NCI-H226 (cell line): ENCODE measurements at places on chromosomes 5 and 9.

- DNase-seq, result no peak
Measured at GRCh38 chr9:112605518-112605917, 112.4 kb downstream of the INIP start.

DNA sequence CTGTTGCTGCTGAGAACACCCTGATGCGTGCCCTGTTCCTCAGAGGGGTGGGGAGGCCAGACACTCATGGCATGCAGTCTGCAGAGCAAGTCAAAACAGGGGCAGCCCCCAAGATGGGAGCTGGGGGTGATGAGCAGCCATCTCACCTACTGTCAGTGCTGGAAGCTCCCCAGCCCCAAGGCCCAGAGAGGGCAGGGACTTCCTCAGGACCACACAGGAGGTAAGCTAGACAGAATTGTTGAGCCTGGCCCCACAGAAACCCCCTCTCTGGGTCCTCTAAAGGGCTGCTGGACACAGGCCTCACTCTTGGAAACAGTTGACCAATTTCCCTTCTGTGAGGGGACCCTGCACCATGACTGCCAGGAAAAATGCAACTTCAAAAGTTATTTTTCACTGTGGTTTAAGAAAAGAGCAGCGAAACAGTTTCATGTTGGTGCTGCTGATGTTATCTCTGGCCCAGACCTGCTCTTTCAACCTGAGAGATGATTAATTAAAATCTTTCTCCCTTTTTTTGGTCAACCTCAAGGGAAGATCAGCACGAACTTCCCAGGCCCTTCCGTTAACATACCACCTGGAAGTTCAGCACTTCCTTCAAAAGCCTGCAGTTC is 9.6 kb downstream of the CSF2 start:
- DNase-seq, result no peak

GRCh38 chr9:126550891-126551351 is 62.8 kb upstream of the LMX1B start:
- no peak for DNase-seq

- DNase-seq, result no peak
Measured at GRCh38 chr9:70486127-70486526, 71.7 kb upstream of the KLF9 start.

- no peak for DNase-seq
Measured at GRCh38 chr5:5313101-5313635, 109.3 kb upstream of the ICE1 start.

- no peak for DNase-seq
Measured at GRCh38 chr9:108058135-108058814, 568.7 kb upstream of the KLF4 start.

DNA sequence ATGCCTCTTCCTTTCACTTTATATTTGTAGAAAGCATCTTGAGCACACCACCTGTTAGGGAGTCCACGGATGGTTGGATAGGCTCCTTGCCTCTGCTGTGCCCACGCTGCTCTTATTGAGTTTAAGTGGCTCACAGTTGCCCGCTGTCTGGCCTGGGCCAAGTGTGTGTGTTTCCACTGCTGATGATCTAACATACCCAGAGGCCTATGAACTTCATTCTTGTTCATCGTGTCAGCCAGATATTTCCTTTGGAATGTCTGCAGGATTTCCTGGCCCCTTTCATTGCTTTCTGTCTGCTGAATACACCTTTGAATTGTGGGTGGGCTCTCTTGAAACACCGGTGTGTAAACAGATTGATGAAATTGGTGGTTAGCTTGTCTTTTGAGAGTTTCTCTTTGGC is 46.6 kb downstream of the MVB12B start:
- peak; percentile 68 for DNase-seq

DNA sequence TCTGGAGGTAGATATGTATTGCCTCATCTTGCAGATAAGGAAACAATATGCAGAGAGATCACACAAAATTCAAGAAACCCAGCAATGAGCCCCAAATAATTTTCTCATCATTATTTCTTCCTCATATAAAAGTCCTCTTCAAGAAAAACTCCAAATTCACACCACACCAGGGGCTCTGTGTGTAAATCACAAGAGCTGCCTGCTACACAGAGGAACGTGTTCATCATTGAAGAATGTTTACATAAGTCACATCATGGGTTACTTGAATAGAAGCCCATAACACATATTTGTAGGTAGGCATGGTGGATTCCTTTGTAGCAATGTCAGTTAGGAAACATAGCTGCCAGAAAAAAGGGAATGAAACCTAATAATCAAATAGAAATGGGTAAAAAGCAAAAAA is 308.1 kb upstream of the TLE4 start:
- DNase-seq, result peak; percentile 12

GRCh38 chr9:120737416-120738165 is 23.3 kb upstream of the MEGF9 start:
- no peak for DNase-seq

GRCh38 chr9:127035423-127035822 is 87.0 kb downstream of the ANGPTL2 start:
- DNase-seq, result no peak

- DNase-seq, result no peak
Measured at GRCh38 chr9:86665416-86665815, 281.9 kb downstream of the GAS1 start.
